Right cardiac atrium (tissue), 5 donors: ENCODE measurements at places on chromosomes 3 and 15. TPM values are rescaled to one million over a fixed set of nuclear protein-coding genes. Genes with fewer than 3 reads are reported as not detected.
A peak's percentile ranks its signal among the peaks of the same experiment; 100 is the strongest.

KNG1 gene
- total RNA-seq: 0.43 TPM

- DNase-seq: no peak
These were observed 995.9 kb upstream of the CFAP20DC start for GRCh38 chr3:60045686-60046085.

- DNase-seq: no peak
These were observed 58.3 kb upstream of the CFAP20DC start for GRCh38 chr3:59107856-59108815.

- no peak for DNase-seq
These were observed 284 bp upstream of the TSC22D2 start for GRCh38 chr3:150407808-150408220.

GCSAM gene
- total RNA-seq: not detected

ADAMTS9 gene
- 14.5 TPM for total RNA-seq

IQSEC1 gene
- total RNA-seq: 72.6 TPM

GRCh38 chr15:64749167-64749566, 26.2 kb downstream of the RBPMS2 start:
- DNase-seq: peak; percentile 47

DNA sequence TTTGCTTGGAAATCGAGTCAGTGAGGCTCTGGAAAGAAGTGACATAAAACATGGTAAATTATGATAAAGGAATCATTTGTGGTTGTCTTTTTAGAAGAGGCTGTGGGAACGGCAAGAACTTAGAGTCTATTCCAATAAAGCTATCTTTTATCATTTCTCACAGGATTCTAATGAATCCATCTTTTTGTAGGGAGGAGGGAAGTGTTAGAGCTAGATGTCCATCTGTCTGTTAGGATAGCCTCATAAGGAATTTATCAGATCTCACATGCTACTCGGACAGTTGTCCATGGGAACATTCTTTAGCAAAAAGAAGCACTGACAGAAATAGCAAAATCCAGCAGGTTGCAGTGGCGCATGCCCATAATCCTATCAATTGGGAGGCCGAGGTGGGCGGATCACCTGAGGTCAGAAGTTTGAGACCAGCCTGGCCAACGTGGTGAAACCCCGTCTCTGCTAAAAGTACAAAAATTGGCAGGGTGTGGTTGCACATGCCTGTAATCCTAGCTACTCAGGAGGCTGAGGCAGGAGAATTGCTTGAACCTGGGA, 37.0 kb downstream of the STARD9 start:
- DNase-seq: no peak

- DNase-seq: no peak
These were observed 21.9 kb upstream of the APH1B start for GRCh38 chr15:63255489-63255990.

DNA sequence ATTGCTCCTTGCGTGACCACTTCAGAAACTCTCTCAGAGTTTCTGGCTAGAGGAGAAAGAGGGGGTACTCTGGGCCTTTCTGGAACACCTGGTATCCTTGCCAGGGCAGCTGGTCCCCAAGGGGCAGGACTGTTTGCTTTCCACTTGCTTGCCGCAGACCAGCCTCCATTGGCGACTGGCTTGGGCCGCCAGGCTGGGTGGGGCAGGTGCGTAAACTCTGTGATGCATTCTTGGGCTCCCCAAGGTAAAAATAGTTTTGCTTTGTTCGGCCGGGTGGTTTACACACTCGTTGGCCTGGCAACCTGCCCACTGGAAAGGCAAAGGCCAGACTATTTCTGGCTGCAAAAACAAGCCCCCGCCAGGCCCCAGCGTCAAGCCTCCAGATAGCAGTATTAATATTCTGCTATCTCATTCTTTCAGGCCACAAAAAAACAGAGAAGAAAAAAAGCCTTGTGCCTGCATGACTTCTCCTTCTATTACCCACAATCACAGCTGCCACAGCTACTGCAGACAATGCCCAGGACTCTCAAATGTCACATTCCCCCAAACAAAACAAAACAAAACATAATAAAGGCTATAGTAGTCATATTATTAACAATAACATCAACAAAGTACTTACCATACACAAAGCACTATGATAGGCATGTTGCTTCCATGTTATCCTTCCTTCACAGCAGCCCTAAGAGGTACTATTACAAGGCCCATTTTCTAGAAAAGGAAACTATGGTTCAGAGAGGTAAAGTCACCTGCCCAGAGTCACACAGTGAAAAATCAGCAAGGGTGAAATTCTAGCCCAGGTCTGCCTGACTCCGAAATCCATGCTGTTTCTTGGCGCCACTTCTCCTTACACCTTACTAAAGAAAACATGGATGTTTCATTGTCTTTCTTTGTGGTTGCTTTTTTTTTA, 14.0 kb upstream of the SSUH2 start:
- DNase-seq: peak; percentile 84

DLG1 gene
- total RNA-seq: 51.1 TPM

IL5RA gene
- total RNA-seq: 2.2 TPM

GPR160 gene
- 0.48 TPM for total RNA-seq

DNA sequence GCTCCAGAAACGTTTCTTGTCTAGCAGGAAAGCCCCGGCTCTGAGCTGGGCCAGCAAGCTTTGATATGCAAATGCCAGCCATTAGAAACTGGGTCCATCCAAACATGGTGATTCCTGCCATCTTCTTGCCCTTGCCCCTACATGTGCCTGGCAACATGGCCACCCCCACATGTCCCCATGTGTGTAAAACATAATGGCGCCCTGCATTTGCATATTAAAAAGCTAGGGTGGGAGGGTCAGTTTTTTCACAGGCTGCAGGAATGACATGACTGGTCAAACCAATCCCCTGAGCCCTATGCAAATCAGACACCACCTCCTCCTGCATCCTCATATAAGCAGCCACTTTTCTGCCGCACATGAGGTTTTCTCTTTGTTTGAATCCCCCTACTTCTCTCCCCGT, 21.2 kb downstream of the GPR156 start:
- no peak for DNase-seq

DNA sequence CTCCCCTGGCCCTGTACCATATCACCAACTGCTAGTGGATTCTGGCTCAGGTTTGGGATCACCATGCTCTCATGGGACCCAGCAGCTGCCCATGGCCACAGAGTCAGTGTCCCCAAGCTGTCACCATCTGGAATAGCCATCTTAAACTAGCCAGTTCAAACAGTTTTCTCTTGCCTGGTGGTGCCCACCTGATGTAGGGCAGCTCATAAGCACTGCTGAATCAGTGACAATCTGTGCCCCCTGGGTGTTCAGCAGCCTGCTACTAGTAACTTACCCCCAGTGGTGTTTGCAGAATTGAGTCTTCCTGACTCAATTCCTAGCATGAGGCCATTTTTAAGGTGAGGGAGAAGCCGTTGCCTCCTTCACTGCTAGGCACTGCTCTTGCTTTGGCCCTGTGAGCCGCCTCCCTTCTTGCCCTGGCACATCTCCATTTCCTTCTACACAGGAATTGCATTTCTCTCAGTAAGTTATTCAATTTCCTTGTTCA, 7.9 kb downstream of the RPSA start:
- DNase-seq: no peak

LRTM1 gene
- not detected for total RNA-seq

GRCh38 chr3:109098079-109098644, 19.8 kb downstream of the MORC1 start:
- DNase-seq: no peak

- DNase-seq: no peak
These were observed 1447.4 kb upstream of the ALCAM start for GRCh38 chr3:103919327-103919726.

DNA sequence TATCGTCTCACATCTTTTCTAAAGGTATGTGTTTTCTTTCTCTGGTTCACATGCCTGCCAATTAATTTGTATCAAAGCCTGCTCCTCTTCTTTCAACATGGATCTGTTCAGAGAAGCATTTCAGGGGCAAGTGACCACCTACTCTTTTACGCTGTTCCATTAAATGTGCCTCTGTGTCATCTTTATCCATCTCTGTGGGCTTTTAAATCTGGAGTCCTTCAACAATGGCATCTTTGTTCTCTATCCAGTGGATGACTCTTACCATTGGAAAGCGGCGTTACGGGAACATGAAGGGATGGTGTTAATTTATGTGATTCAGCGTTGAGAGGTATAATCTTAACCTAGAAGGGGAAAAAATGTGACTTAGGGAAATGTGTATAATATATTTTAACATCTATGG, 92.7 kb upstream of the CFAP20DC start:
- no peak for DNase-seq

DNA sequence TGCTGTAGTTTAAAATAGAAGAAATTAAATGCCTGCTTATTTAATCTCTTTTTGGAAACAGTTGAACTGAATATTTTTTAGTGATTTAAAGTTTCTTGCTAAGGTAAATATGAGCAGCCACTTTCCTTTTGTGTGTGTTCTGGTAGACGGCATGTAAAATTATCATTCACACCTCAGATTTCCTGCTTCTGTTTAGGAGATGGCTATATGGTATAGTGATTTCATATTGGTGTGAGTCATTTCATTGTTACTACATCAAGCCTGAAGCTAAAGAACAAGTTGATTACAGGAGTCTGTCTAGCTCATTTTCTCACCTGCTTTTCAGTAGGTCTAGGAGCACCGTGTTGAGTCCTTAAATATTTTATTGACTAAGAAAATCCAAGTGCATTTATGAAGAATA, 2.2 kb downstream of the LRCH3 start:
- no peak for DNase-seq

GRCh38 chr3:109553591-109554371, 216.4 kb upstream of the DPPA4 start:
- DNase-seq: no peak

KLF13 gene
- 101 TPM for total RNA-seq

KLHL18 gene
- total RNA-seq: 25.3 TPM

GRCh38 chr3:148223266-148223665, 474.4 kb upstream of the AGTR1 start:
- DNase-seq: no peak

GRCh38 chr3:33030802-33031201, 66.1 kb downstream of the GLB1 start:
- DNase-seq: no peak

DNA sequence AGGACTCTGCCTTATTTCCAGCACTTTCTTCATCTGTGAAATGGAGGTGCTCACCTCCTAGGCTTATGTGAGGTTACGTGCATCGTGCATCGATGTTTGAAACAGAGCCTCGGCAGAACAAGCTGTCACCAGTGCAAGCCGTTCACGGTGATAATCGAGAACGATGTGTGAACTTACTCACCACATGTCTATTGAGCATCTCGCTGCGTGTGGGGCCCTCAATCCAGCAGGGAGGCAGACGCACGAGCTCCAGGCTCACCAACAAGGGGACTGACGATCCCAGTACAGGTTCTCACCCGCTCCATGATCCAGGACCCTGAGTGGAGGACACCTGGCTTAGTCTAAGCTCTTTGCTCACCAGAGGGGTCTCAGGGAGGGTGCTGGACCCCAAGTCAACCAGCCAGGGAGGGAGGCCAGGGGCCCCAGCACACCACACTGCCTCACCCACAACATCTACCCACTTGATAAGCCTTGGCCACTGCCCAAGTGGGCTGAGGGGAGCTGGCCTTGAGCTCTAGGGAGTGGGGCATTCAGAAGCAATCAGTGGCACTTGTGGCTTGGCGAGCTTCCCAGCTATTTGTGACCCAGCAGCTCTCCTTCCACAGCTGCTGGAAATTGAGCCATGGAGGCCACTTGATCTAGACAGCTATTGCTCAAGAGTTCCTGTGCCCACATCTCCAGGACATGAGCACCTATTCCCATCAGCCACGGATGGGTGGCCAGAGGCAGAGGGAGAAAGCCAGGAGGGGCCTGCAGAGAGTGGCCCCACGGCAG, 34.4 kb upstream of the SLC6A1 start:
- DNase-seq: peak; percentile 91

DNA sequence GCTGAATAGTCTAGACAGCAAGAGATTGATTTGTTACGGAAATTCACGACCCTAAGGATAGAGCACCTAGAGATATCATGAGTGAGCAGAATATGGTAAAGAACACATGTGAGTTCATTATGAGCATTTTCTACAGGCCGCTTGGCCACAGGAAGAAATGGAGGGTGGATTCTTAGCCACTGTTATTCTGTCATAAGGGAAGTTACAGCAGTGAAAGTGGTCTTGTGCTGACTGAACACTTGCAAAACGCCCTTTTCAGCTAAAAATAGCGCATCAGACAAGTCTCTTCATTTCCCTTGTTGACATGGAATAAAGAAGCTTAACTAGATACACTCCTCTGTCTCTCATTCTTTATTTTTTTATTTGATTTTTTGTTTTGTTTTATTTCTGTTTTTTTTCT, 19.8 kb downstream of the DGKG start:
- no peak for DNase-seq

- no peak for DNase-seq
These were observed 1.2 kb downstream of the GP5 start for GRCh38 chr3:194397757-194398312.

GPR62 gene
- total RNA-seq: 1.5 TPM

DNA sequence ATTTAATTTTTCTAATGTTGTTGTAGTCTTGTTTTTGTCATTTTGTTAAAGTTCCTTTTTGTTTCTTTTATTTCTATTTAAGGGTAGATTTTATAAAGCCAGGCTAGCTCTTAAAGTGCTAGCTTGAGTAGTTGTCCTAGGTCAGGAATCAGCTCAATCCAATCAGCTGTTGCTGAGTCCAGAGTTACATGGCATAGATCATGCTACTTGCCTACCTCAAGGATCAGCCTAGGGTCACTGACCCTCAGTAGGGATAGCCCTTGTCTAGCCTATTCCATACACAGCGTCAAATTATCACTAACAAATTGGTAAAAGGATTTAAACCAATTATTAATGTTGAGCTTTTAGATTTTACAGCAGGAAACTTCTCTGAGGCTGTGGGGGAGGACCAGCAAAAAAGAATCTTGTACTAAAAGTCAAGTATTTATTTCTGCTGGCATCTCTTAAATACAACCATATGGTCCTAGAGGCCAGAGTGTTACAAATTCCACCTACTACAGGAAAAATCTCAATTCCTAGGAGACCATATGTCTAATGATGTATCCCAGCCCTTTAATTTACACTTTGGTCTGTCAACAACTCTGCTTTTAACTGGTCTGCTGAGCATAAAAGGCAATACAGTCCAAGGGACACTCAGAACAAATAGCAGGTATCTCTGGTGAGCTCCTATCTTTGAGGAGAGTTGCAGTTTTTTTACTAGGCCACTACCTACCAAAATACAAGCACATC, 138.3 kb upstream of the PTPRG start:
- DNase-seq: no peak

DNA sequence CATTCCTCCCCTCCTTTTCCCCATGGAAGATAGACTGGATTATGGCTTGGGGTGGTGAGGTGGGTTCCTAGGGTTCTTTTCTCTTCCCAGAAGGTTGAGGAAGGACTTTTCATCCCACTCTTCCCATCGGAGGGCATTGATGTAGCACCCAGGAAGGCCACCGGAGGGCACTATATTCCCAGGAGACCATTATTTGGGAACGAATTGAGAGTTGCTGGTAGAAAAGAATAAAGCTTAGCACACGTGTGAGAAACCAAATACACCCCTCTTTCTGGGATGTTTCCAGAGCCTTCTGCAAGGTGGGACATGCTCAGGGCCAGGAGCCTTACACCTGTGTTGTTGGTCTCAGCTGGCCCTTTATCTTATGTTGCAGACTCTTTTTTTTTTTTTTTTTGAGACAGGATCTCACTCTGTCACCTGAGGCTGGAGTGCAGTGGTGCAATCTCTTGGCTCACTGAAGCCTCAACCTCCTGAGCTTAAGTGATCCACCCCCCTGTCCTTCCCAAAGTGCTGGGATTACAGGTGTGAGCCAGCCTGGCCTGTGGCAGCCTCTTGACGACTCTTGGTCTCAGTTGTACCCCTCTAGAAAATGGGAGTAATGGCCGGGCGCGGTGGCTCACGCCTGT, 6.3 kb upstream of the CDC25A start:
- peak; percentile 40 for DNase-seq
